NCI-H1092 treated with DMSO at 0.1 percent for 48 hours (cell line): ENCODE measurements at places on chromosomes 4 and X.
A peak's percentile ranks its signal among the peaks of the same experiment; 100 is the strongest.

GRCh38 chr4:151099976-151100417 lies 569 bp downstream of the RPS3A start:
- DNase-seq: peak; percentile 42

GRCh38 chrX:68416592-68416991 lies 16.7 kb downstream of the OPHN1 start:
- DNase-seq: no peak

DNA sequence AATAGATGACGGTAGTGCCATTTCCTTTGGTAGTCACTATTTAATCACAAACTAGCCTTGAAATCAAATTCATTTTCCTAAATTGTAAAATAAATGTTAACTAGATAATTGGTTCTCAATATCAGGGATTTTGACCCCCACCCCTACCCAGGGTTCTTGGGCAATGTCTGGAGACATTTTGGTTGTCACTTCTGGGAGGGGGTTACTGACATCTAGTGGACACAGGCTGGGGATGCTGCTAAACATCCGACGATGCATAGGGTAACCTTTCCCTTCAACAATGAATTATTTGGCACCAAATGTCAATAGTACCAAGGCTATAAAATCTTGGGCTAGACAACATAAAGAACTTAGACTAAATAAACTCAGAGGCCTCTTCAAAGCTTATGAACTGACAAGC lies 285.8 kb upstream of the TRPC5 start:
- peak; percentile 5 for DNase-seq

GRCh38 chr4:141860974-141861373 lies 224.6 kb downstream of the IL15 start:
- no peak for DNase-seq

GRCh38 chrX:123236859-123237258 lies 52.8 kb downstream of the GRIA3 start:
- DNase-seq: no peak

GRCh38 chr4:68773699-68774098 lies 42.1 kb upstream of the UGT2B10 start:
- DNase-seq: no peak

- no peak for DNase-seq
Measured at GRCh38 chr4:186707996-186708395, 15.7 kb downstream of the FAT1 start.

GRCh38 chr4:18935659-18936345 lies 914.2 kb upstream of the LCORL start:
- no peak for DNase-seq

DNA sequence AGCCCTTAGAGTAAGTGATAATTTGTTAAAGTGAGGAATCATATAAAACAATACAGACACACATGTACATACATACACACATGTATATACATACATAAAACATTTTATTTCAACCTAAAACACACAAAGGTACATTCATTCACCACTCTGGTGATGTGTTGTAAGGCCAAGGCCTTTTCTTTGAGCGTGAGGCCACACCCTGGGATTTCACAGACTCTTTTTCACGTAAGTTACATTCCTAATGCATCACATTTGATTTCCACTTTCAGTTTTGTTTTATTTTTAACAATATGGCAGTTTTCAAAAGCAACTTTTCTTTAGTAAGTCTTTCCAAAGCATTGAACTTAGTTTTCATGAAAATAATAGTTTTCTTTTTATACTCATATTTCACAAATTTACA lies 170.7 kb downstream of the COL4A6 start:
- DNase-seq: no peak

DNA sequence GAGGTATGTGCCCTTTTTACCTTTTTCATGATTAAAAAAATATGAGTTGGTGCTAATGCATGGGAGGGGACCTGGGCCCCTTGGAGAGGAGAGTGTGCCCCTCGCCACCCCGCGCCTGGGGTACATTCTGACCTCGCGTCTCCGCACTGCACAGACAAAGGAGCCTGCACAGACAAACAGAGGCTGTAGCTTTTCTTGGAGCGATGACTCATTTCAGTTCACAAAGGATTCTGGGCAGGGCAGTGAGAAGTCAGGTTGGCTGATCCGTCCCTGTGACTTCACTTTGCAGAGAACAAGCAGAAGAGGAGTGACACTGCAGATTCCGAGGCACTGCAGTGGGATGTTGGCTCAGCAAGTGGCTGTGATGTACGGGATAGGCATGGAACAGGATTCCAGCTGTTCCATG lies 82.9 kb downstream of the STOX2 start:
- DNase-seq: peak; percentile 4

DNA sequence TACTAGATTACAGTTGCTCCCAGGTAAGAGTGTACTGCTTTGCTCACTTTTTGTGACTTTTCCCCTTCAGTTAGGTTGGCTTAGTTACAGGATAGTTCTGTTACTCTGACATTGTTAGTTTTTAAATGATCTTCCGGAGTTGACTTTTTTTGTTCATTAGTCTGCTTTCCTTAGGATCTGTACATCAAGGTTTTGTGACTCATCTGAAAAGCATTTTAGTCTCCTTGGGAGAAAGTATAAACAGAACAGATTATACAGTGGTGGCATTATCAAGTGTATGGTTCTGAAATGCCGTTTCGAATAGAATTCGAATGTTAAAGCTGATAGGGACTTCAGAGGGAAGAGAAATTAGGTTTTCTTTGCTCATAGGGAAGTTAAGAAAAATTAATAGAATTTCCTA lies 63.3 kb downstream of the USP9X start:
- no peak for DNase-seq

GRCh38 chrX:40853004-40853815 lies 117.9 kb upstream of the MED14 start:
- no peak for DNase-seq

DNA sequence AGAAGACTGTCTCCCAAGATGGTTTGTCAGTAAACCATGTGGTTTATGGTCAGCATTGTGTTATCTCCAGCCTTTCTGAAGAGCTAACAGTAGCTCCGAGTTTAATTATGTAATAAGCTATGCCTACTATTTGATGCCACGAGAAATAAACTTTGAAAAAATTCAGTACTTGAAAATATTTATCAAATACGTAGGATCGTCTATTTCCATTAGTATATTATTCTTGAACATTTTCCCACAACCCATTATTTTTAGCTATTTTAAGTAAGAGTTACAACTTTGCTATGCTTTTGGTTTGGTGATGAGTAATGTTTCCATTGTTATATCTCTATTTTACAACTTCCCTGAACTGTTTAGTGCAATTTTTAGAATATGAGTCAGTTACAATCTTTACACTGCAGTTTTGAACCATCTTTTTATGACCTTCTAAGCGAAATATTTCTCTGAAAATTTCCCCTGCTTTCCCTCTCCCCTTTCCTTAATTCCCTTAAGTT lies 44.5 kb upstream of the TRIM2 start:
- no peak for DNase-seq

DNA sequence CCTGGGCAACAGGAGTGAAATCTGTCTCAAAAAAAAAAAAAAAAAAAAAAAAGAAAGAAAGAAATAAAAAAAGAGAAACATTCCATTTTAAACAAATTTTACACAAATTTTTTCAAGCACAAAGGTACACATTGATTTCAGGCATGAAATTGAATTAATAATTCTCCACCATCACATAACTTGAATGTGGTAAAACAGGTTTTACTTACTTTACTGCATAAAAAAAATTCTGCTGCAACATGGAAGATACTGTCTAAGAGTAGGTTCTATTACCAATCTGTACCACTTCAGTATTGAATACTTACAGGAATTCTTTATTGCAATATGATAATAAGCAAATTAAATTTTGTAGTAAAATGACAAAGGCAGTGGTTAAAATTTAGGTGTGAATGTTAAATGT lies 271.6 kb upstream of the ARSJ start:
- DNase-seq: no peak

DNA sequence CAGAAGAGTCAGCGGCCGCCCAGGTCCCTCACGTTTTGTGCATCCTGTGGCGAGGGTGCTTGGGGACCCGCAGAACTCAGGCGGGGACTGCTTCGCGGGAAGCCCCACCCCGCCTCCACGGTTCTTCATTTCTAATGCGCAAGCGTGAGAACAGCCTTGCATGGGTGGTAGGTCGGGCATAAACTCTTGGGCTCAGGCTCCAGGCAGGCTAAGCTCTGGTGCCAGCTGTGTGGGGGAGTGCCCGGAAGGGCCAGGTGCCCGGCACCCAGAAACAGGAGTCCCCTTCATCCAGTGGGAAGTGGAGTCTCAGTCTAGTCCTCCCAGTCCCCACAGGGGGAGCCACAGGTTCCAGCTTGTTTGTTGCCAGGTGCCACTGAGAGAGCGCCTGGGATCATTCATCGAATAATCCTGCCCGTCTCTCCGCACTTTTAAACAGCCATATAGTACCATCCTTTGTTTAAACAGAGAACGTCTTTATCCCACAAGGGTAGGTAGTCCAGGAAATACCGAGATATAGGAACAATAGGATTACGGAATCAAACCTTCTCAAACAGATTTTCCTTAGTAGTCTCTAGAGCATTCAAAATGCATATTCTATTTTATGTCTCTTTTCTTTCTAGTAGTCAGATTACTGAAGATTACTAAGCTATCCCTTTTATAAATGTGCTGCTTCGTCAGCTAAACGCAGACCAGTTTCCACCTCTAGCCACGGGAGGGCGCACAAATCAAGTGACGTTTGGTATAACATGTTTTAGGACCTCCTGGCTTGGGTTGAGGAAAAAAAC lies 12.7 kb upstream of the RBBP7 start:
- peak; percentile 85 for DNase-seq

DNA sequence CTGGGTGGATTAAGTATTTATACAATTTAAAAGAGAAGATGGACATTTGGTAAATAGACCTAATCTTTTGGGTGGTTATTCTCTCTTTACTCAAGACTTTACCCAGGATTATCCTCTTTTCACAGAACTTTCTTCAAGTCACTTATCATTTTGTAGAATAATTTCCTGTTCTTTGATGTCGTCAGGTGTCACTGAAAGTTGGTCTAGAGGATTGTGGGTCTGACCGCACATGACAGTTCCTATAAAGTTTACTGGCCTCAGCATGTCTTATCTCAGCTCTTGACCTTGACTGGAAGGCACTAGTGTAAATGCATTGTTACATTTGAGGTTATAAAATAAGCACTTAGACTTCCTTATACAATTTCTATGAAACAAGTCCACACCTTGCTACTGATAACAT lies 139.9 kb upstream of the SLC4A4 start:
- DNase-seq: no peak

GRCh38 chrX:101407167-101407747 lies 468 bp downstream of the GLA start:
- no peak for DNase-seq

GRCh38 chr4:165016971-165017370 lies 14.8 kb upstream of the TRIM60 start:
- no peak for DNase-seq

- no peak for DNase-seq
Measured at GRCh38 chrX:128464116-128464515, 411.9 kb upstream of the ACTRT1 start.

DNA sequence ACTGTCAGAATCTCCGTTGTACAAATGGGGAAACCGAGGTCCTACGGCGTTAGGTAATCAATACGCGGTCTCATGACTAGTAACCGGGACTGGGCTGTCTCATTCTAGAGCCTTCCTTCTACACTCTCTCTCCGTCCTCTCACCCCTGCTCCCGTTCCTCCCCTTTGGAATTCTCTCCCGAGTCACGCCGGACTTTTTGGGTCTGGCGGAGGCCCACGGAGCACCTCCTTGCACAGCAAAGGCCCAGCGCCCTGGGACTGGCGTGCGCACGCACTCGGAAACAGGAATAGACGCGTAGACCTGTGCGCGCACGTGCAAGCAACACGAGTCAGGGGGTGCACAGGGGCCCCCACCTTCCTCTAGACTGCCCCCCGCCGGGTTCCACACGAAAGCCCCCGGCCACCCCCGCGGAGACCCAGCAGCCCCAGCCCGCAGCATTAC lies 361 bp downstream of the QDPR start:
- DNase-seq: peak; percentile 67

GRCh38 chr4:117817301-117817700 lies 217.0 kb upstream of the NDST3 start:
- no peak for DNase-seq

GRCh38 chr4:127868196-127868595 lies 12.5 kb upstream of the PLK4 start:
- DNase-seq: no peak

GRCh38 chr4:11847167-11847566 lies 418.5 kb upstream of the HS3ST1 start:
- DNase-seq: no peak

DNA sequence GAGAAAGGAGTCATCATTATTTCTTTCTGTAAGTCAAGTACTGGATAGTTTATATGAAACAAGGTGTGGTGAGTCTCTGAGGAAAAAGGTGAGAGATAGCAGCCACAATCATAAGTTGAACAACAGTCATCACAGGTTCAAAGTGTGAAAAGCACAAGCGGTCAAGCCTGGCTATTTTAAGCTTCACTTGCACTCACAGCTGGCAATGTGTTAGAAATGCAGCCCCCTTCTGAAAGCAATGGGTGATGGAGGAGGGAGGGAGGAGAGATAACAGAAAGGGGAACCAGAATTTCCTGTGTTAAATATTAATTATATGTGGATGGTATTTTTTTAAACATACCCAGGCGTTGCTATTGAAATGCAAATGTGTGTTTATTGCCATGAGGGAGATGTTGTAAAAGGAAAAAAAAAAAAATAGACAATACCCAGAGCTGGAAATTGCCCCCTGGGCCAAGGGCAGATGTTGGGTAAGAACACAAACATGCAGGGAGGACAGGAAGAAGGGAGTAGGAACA lies 26.9 kb upstream of the BMP3 start:
- DNase-seq: no peak

GRCh38 chr4:174279433-174280155 lies 3.9 kb downstream of the FBXO8 start:
- no peak for DNase-seq

- no peak for DNase-seq
Measured at GRCh38 chr4:24262616-24263015, 321.7 kb downstream of the DHX15 start.

- no peak for DNase-seq
Measured at GRCh38 chr4:114046331-114046730, 66.9 kb upstream of the ARSJ start.

DNA sequence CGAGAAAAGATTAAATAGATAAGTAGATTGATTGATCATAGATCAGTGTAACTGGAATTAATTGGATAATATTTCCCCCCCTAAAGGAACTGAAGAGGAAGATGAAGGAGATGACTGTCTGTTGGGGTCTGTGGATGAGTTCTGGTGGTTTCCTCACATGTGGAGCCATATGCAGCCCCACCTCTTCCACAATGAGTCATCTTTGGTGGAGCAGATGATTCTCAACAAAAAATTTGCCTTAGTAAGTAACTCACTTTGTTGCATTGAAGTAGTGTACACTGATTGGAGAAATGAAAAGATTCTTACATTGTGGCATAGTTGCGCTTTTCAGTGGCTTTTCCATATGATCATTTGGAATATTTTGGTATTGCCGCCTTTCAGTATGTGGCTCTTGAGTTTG lies 80.4 kb downstream of the NDST3 start:
- DNase-seq: no peak

DNA sequence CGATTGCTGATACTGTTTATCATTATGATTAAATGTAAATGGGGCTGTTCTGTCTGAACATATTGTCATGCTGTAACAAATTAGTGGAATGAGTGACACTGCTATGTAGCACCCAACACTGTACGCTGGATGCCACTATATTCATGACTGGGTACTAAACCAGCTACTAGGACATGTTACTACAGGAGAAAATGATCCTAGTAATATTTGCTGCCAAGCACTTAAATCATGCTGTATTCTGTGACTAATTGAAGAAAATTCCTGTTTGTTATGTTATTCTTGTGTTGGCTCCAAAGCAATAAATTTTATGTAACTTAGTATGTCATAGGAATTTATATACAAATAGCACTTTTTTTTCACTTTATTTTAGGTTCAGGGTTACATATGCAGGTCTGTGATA lies 804.2 kb downstream of the CENPC start:
- DNase-seq: no peak

GRCh38 chr4:159016593-159017024 lies 86.3 kb upstream of the RAPGEF2 start:
- DNase-seq: peak; percentile 86
